ENCODE measurements at places on chromosomes 12 and 14. TPM values are rescaled to one million over a fixed set of nuclear protein-coding genes. Genes with fewer than 3 reads are reported as not detected.

DNA sequence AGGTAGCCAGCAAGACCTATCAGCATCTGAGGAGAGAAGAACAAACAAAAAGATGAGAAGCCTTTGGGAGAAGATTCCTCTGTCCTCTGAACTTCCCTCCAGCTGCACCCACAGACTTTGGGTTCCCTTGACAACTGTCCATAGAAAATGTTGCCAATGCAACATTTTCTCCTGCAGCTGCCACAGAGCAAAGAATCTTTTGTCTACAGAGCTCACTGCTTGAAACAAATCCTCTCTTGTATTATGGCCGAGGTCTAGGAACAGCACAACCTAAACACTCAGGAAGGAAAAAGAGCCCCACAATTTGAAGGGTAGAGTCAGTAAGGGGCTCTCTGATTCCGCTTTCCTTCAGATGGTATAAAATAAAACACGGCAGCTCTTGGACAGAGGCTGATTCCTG lies 14.3 kb downstream of the POMT2 start:
- H3K4me1 ChIP-seq, result no peaks in the 10 kb centered on the region
- H3K27me3 ChIP-seq, result no peaks in the 10 kb centered on the region
- no peak overlapping the region for H3K4me3 ChIP-seq
- DNase-seq, result no peak
- H3K27ac ChIP-seq, result no peak overlapping the region
- H3K36me3 ChIP-seq, result peaks cover 15% of the 10 kb centered on the region

PTGDR gene
- total RNA-seq, result 0.54 TPM

COX8C gene
- not detected for total RNA-seq

ARID2 gene
- total RNA-seq, result 69.2 TPM

DNA sequence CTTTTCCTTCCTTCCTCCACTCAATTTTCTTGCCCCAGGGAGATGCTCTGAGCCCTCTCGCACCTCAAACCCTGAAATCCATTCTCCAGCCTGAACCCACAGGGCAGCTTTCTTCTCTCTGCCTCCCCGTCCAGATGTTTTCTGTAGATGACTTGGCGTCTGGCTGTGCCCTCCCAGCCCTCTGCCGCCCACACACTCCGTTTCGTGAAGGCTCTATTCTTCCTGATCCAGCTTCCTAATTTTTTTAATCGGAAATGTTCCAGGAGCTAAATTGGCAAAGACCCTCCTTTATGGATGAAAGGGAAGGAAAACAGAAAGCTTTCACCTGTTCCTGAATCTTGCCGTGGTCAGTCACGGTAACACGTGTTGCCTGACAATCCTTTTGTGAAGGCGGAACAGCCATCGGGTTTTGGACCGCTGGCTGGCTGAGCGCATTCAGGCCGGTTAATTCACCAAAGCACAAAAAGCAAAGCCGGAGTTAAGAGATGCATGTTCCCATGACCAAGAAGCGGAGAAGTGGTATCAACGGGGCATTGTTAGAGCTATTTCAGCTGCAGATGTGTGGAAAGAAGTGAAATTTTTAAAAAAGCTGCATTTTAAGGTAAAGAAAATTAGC lies 70.2 kb upstream of the FBRSL1 start:
- DNase-seq, result no peak
- no peak overlapping the region for H3K27ac ChIP-seq
- no peaks in the 10 kb centered on the region for H3K36me3 ChIP-seq
- no peak overlapping the region for H3K4me3 ChIP-seq

GRCh38 chr12:93737457-93738198 lies 60.5 kb downstream of the CRADD start:
- no peak overlapping the region for H3K4me3 ChIP-seq
- no peak for DNase-seq
- H3K27me3 ChIP-seq, result no peaks in the 10 kb centered on the region
- no peaks in the 10 kb centered on the region for H3K36me3 ChIP-seq

- H3K4me3 ChIP-seq, result no peak overlapping the region
- no peaks in the 10 kb centered on the region for H3K36me3 ChIP-seq
- no peaks in the 10 kb centered on the region for H3K27me3 ChIP-seq
- no peak overlapping the region for H3K27ac ChIP-seq
- peaks cover 2% of the 10 kb centered on the region for H3K4me1 ChIP-seq
Observed at GRCh38 chr14:98952593-98953350, 319.2 kb downstream of the BCL11B start.

DNA sequence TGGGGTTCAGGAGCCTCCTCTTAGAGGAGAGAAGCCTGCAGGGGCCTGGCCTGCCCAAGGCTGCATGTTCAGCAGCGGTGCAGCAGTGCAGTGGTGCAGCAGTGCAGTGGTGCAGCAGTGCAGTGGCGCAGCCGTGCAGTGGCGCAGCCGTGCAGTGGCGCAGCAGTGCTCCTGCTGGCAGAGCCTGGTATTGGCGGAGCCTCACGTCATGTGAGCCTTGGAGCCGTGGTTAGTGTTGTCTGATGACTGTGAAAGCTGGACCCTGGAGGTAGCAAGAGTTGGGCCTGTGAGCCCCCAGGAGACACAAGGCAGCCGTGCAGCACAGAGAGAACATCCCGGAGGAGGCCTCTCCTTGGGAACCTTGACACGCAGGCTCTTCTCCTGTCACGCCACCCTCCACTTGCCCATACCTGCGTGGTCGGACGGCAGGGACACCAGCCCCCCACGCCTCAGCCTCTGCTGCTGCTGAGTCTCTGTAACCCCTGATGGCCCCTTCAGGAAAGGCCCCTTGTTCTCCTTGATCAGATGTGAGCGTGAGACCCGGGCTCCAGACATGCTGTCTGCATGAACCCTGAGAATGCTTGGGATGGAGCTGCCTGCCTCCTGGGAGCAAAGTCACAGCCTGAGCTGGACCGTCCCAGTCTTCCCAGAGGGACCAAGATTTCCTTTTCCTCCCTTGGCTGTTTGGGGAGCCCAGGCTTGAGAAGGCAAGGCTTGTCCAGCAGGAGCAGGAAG lies 193.7 kb downstream of the KIF26A start:
- no peak overlapping the region for H3K27ac ChIP-seq
- no peaks in the 10 kb centered on the region for H3K27me3 ChIP-seq
- no peaks in the 10 kb centered on the region for H3K36me3 ChIP-seq
- no peak for DNase-seq
- H3K4me1 ChIP-seq, result no peaks in the 10 kb centered on the region

DPY19L2 gene
- 56.2 TPM for total RNA-seq

- H3K27ac ChIP-seq, result no peak overlapping the region
- no peak for DNase-seq
- no peak overlapping the region for H3K4me3 ChIP-seq
- H3K4me1 ChIP-seq, result peaks cover 48% of the 10 kb centered on the region
Observed at GRCh38 chr14:93105362-93105761, 10.4 kb downstream of the ITPK1 start.

ANKRD33 gene
- total RNA-seq, result not detected

DNA sequence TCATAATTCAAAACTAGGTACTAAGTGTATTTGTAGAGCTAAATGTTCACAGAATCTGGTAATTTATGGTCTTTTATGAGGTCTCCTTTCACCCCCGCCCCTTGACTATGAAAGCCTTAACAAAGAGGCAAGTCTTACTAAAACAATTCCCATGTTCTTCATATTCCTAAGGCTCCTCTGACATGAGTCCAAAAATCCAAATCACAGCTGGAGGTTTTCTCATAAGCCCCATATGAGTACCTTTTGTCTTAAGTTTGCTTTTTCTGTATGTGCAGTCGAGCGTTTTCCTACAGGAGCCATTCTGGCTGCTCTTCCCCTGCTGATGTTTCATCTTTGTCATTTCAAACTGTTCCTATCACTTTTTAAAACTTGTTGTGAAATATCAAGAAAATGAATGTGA lies 55.2 kb downstream of the SIX1 start:
- DNase-seq, result no peak
- no peak overlapping the region for H3K27ac ChIP-seq
- no peak overlapping the region for H3K4me3 ChIP-seq
- no peaks in the 10 kb centered on the region for H3K4me1 ChIP-seq
- no peaks in the 10 kb centered on the region for H3K27me3 ChIP-seq
- H3K36me3 ChIP-seq, result no peaks in the 10 kb centered on the region
